ENCODE measurements at places on chromosomes 6 and 20.

GRCh38 chr20:18048176-18048575, 9.5 kb downstream of the OVOL2 start:
- no peak for DNase-seq

DNA sequence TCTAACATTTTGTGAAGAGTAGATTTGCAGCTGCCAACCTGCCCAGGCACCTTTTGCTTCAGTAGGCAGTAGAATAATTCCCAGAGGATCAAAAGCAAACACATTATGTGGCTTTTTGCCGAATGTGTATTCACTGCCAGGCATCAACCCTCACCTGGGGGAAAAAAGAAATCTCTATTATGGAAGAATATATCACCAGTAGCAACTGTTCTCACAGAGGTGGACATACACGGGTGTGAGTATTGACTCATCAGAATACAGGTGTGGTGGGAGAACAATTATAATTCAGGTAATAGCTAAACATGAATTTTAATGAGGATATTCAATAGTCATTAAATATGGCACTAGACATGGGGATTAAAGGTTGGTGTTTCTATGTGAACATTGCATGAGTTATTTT, 910.7 kb downstream of the TFAP2A start:
- DNase-seq = no peak

- DNase-seq = no peak
These were observed 695.9 kb upstream of the FLRT3 start for GRCh38 chr20:15033269-15033668.

GRCh38 chr20:38190936-38191371, 25.9 kb upstream of the TGM2 start:
- DNase-seq = no peak

DNA sequence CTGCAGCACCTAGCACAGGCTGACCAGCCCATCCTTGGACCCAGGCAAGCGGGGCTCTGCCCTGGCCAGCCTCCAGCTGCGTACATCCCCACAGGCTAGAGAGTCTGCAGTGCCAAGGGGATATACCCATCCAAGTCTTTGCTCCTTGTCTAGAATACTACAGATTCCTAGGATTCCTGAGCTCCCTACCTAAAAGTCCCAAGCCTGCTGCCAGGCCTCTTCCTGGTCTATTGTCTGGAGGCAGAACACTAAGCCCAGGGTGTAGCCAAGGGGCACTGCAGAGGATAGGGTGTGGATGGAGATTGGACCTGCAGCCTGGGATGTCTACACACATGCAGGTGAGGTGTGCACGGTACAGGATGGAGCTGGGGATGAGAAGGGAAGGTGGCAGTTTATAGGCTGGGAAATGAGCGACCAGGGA, 90.0 kb upstream of the SIRPA start:
- no peak for DNase-seq

GRCh38 chr20:58660855-58661597, 9.9 kb downstream of the STX16 start:
- DNase-seq = no peak

DNA sequence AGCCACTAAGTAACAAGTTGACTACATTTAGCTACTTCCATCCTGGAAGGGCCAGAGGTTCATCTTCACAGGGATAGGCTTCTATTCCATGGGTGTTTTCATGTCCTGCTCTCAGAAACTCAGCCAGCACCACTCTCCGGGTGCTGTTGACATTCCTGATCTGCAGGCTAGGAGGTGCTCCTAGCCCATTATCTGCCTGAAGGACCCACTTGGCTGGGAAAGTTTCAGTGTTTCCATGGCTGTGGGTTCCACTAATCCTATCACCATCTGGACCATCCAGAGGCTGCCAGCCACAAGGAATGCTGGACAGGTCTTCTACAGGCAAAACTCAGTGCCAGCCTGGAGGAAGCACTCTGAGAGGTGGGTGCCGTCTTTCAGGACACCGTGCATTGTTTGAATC, 45.2 kb downstream of the HLA-G start:
- DNase-seq = no peak

DNA sequence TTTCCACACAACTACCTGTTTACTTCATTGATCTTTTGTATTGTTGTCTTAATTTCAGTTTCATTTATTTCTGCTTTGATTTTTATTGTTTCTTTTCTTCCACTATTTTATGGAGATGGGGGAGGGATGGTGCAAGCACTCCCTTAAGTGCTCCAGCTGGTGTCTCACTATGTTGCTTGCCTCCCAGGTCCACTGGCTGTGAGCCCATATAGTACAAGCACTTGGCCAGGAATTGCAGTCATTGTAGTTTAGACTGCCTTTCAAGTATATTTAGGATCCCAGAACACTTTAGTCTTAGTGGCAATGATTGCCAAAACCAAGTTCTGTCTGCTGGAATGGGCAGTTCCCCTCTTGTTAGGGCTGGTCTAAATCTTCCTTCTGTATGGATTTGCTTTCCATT, 34.9 kb upstream of the MAN1A1 start:
- no peak for DNase-seq

- DNase-seq = no peak
These were observed 153.9 kb downstream of the DHX35 start for GRCh38 chr20:39116020-39116419.

DNA sequence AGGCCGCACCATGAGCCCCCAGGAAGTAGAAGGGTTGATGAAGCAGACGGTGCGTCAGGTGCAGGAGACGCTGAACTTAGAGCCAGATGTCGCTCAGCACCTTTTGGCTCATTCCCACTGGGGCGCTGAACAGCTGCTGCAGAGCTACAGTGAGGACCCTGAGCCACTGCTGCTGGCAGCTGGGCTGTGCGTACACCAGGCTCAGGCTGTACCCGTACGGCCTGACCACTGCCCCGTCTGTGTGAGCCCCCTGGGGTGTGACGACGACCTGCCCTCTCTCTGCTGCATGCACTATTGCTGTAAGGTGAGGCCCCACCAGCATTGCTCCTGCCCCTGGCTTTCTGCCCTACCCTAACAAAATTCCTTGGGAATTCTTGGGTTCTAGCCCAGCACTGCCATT, 13.1 kb downstream of the DNPH1 start:
- DNase-seq = no peak

DNA sequence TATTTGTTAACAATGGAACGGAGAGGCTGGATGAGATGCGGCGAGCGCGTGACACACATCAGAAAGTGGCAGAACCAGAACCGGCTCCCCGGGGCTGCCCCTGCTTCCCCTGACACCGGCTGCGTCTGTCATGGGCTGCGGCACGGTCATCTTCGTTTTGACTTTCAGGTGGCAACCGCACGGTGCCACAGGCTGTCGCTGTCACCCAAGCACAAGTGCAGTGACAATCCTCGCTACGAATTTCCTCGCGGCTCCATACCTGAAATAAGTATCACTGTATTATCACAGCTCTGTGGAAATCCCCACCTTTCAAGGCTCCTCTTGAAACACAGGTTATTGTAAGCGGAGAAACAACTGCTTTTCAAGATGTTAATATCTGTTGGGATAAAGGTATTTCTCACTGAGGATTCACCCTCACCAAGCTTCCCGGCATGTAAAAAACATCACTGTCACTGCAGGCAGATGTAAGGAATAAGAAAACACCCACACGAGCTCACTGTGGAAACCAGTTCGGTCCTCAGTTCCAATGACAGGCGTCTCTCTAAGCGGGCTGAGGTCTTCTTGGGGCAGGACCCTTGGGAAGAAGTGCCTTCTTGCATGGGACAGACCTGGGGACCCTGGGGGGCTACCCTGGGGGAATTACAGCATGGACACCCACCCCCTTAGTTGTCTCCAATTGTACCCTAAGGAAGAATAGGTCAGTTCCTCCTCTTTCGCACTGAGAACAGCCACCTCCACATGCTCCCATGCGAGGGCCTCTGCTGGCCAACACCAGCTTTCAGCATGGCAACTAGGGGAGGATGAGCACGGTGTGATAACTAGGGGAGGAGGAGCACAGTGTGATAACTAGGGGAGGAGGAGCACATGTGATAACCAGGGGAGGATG, 86.3 kb downstream of the DACT2 start:
- no peak for DNase-seq

- DNase-seq = peak; percentile 88
These were observed 17.3 kb downstream of the EEF1E1 start for GRCh38 chr6:8085053-8085511.

- no peak for DNase-seq
These were observed 45.1 kb downstream of the MAPK14 start for GRCh38 chr6:36072681-36073080.

- peak; percentile 70 for DNase-seq
These were observed 63.8 kb upstream of the TINAG start for GRCh38 chr6:54244430-54244829.

GRCh38 chr6:71888756-71889340, 2.5 kb downstream of the RIMS1 start:
- no peak for DNase-seq

DNA sequence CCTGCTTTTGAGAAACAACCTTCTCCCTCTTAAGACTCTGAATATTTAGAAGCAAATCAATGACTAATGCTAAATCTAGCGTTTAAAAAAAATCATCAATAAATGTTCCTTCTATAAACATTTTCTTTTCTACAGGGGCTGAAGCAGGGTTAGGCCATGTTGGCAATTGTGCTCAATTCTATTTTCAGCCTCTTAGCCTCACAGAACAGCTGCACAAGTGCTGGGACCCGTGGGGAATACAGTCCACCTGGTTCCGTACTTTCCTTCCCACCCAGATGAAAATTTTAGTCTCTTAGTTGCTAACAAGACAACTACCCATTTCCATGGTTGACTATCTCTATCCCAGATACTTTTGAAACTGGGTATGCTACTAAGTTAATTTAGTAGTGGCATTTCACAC, 138.6 kb downstream of the RPS12 start:
- DNase-seq = no peak

DNA sequence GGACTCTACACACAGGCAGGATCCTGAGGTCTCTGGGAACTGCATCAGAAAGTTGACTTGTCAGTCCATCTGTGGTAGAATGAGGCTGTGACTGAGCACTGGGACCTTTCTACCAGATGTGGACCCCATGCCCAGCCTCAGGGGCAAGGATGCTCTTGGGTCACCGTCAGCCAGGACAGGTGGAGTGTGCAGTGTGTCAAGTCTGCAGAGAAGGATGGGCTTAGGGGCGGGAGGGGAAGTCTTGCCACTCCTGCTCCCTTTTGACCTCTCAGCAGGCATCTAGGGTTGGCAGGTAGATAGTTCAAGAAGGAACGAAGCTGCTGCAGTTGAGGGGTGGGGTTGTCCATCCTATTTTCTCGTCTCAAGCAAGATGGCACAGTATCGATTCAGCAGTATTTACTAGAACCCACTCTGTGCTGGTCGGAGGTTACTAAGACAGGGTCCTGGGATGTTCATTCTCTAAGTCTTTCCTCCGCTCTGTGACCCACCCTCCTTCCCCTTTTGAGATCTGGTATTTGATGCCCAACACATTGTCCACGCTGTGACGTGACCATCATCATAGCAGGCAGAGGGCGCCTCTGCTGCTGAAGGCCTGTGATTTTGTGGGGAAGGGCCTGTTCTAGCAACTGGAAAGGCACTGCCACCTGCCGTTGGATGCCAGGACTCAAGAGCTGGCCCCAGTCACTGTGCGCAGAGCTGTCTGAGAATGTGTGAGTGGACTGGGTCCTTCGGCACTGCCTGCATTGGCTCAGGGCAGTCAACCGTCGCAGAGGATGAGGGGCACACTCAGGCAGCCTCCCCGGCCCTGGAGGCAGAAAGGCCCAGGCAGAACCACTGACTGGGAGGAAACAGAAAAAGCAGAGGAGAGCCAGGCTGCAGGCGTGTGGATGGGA, 23.2 kb downstream of the RBCK1 start:
- peak; percentile 64 for DNase-seq

- DNase-seq = no peak
These were observed 13.3 kb downstream of the TP53INP2 start for GRCh38 chr20:34717230-34718095.

- peak; percentile 47 for DNase-seq
These were observed 223.2 kb upstream of the GMDS start for GRCh38 chr6:2468601-2468955.

- DNase-seq = peak; percentile 63
These were observed 34.5 kb downstream of the TPBG start for GRCh38 chr6:82397962-82398692.

GRCh38 chr6:17103715-17104114, 1.9 kb downstream of the STMND1 start:
- no peak for DNase-seq

- DNase-seq = peak; percentile 73
These were observed 10.4 kb downstream of the TRIM31 start for GRCh38 chr6:30102414-30102969.

DNA sequence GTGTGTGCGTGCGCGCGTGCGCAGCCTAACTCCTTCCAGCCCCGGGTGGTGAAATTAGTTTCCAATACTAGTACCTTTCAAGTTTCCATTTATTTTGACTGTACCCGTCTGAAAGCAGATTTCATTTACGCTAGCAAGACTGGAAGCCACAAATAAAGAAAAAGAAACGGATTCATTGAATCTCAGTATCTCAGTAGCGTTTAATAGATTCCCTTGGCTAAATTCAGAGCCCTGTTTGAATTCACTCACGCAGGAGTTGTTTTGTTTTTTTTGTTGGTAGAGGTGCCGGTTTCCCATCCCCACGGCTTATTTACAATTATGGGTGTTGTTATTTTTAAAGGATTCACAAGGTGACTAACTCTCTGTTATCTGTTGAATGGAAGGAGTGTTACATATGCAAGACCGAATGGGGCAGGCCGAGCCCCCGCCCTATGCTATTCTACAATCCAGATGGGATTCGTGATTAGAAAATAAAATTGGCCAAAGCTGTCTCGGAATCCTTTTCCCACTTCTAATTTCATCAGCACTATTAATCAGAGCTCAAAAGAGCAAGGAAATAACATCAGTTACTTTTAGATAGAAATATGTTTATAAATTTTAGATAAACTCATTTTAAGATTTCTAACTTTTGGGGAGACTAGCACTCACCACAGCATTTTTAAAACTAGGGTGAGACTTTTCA, 2.3 kb upstream of the INSM1 start:
- DNase-seq = no peak

- DNase-seq = no peak
These were observed 16.2 kb downstream of the FKBP1A start for GRCh38 chr20:1376408-1377270.

GRCh38 chr6:44342052-44342451, 398 bp upstream of the SPATS1 start:
- DNase-seq = peak; percentile 56

- DNase-seq = peak; percentile 71
These were observed 6.3 kb downstream of the SDCBP2 start for GRCh38 chr20:1322511-1323245.

DNA sequence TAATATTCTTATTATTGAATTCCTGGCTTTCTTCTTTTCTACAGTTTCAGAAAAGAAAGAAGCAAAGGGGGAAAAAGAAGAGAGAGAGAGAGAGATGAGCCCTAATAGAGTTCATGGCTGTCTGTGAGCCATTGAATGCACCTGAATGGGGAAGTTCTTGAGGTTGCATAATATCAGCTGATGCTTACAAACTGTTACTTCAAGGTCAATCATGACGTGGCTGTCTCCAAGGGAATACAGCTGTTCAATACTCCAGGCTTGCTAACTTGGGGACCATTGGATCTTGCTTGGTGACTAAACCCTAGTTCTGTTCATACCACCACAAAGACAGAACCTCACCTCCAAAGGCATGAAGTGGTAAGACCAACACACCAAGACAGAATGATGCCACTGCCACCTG, 180.4 kb downstream of the ADGRG6 start:
- no peak for DNase-seq

Data from adipocyte (in vitro differentiated cells).